Daoy (cell line): ENCODE measurements at places on chromosomes 3 and 15.
A peak's percentile ranks its signal among the peaks of the same experiment; 100 is the strongest.

DNA sequence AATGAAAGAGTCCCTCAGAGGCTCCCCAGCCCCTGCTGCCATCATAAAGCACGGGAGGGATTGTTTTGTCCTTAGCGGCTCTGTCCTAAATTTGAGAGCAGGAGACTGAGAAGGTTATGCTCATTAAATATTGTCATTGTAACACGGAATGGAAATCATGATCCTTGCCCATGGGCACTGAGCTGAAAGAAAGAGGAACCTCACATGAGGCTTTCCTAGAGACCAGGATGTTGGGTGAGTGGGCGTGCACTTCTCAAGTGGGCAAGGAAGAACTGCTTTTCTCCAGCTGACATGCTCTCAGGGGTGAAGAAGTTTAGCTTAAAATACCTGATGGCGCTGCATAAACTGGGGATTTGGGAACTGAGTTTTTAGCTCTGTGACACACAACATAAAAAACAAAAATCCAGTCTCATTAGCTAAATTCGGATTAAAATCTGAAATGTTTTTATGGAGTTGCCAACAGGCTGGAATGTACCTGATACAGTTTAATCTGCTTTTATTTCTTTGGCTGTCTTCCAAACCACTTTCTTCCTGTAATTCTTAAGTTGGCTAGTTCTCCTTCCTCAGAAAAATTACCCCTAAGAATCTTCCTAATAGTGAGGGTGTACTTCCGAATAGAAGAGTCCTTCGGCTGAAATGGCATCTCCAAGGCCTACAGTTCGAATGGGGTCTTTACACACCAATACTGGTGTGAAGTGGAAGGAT lies 31.7 kb downstream of the ADPGK start:
- no peak for DNase-seq

- DNase-seq = no peak
Measured at GRCh38 chr3:46997453-46998091, 18.1 kb downstream of the NBEAL2 start.

- peak; percentile 34 for DNase-seq
Measured at GRCh38 chr3:153144779-153145178, 17.2 kb upstream of the RAP2B start.

GRCh38 chr15:48505067-48505466 lies 140.4 kb downstream of the FBN1 start:
- DNase-seq = no peak

DNA sequence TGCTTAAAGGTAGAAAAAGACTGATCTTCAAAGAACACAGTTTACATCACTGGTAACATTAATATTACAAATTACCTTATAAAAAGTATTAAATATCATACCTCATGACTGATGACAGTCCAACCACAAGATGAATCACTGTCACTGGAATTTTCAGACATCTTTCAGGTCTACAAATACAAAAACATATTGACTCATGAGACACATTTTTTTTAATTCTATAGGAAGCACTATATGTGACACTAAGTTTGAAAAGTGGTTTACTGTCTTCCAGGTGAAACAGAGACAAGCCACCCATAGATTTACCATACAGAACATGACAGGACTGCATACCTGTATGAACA lies 18.9 kb downstream of the CCPG1 start:
- peak; percentile 6 for DNase-seq

DNA sequence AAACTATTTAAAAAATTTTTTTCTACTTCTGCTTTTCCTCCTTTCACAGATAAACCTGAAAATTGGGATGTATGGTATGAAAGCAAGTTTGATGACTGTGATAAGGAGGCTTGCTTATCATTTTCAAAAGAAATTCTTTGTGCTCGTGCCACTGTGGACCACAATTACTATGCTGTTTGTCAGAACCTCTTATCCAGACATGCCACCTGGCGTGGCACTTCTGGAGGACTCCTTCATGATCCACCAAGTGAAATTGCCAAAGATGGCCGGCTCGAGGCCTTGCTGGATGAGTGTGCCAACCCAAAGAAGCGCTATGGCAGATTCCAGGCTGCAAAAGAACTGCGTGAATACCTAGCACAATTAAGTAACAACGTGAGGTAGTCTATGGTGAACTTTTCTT lies 17.8 kb downstream of the DIPK2A start:
- DNase-seq = no peak

DNA sequence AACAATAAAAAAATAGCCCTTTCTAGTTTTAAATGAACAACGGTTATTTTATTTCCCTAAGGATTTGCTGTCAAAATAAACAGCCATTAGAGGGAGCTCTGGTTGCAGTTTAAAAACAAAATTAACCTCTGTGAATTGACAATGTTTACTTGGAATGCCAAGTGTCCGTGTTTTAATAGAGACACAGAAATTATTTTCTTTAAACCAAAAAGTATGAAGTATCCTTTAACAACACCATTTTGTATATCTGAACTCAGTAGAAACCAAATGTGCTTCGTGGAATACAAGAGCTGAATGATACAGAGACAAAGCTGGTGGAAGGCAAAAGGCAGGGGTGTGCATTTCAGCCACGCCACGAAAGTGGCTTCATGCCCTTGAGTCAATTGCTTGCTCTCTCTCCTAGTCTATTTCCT lies 74.4 kb downstream of the MOBP start:
- DNase-seq = no peak
